Mesenteric fat pad (tissue), 1 donor: ENCODE measurements at places on chromosomes 3 and 15. TPM values are rescaled to one million over a fixed set of nuclear protein-coding genes. Genes with fewer than 3 reads are reported as not detected.

ITIH3 gene
- total RNA-seq = 0.71 TPM

SNAPC5 gene
- 18.4 TPM for total RNA-seq

CELF6 gene
- total RNA-seq = 1.6 TPM

TMEM108 gene
- total RNA-seq = 1.5 TPM

SYNPR gene
- not detected for total RNA-seq

MAP1A gene
- total RNA-seq = 13.8 TPM

MAGEF1 gene
- total RNA-seq = 18.9 TPM

MUC4 gene
- total RNA-seq = not detected

GOLGA6D gene
- not detected for total RNA-seq

HCLS1 gene
- 82.1 TPM for total RNA-seq

HIGD1A gene
- total RNA-seq = 97.4 TPM

CCDC12 gene
- total RNA-seq = 33.1 TPM

HRG gene
- not detected for total RNA-seq

PFKFB4 gene
- total RNA-seq = 4.6 TPM

PPARG gene
- 349 TPM for total RNA-seq

ALG3 gene
- total RNA-seq = 34.1 TPM

LMAN1L gene
- not detected for total RNA-seq

CADM2 gene
- total RNA-seq = 17.3 TPM

PP2D1 gene
- not detected for total RNA-seq

SERPINI2 gene
- not detected for total RNA-seq

AMOTL2 gene
- total RNA-seq = 272 TPM

ZNF80 gene
- total RNA-seq = not detected

RAMAC gene
- total RNA-seq = 14.1 TPM

KY gene
- not detected for total RNA-seq

KNL1 gene
- 0.35 TPM for total RNA-seq

CHRD gene
- total RNA-seq = 11.3 TPM

NAALADL2 gene
- total RNA-seq = 12.5 TPM

RTP1 gene
- not detected for total RNA-seq

B2M gene
- 2,407 TPM for total RNA-seq

ACSBG1 gene
- total RNA-seq = not detected

NEDD4 gene
- 16.1 TPM for total RNA-seq

EFCC1 gene
- 1.8 TPM for total RNA-seq

IL17RB gene
- not detected for total RNA-seq

PLA2G4E gene
- total RNA-seq = not detected

RETNLB gene
- total RNA-seq = not detected

VWA5B2 gene
- not detected for total RNA-seq

MAP2K5 gene
- total RNA-seq = 14.9 TPM

SLC28A2 gene
- total RNA-seq = not detected

KIF23 gene
- total RNA-seq = 1.2 TPM

EPB42 gene
- total RNA-seq = 2.8 TPM

CFAP91 gene
- 0.39 TPM for total RNA-seq

C15orf62 gene
- 0.19 TPM for total RNA-seq

TRPM1 gene
- total RNA-seq = 0.93 TPM

DNAH12 gene
- 0.06 TPM for total RNA-seq

SMCO1 gene
- not detected for total RNA-seq

CTXN2 gene
- total RNA-seq = not detected

CAMK2N2 gene
- not detected for total RNA-seq

MESP2 gene
- total RNA-seq = 0.96 TPM

LEKR1 gene
- total RNA-seq = 1.2 TPM

C2CD4A gene
- not detected for total RNA-seq
